ENCODE measurements at places on chromosomes 16 and 17.
A peak's percentile ranks its signal among the peaks of the same experiment; 100 is the strongest.

GRCh38 chr17:4366327-4367063, at the start of gene UBE2G1:
Gene UBE2G1, minus strand, starts transcription at chr17:4366675. Its CDS starts 359 bp downstream, at chr17:4366316.
- peak; percentile 97 for DNase-seq

DNA sequence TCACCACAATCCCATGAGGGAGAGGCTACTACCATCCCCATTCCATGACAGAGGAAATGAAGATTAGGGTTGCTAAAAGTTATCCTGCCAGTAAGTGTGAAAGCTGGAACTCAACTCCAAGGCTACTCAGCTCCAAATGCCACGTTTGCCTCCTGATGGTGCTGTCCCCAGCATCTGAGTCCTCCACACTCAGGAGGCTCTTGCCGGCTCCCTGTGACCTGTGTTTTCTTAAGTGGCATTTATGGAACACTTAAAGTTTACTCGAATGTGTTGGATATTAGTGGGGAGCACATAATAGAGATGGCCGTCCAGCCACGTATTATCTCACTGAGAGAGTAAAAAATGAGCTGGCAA, 267.9 kb downstream of the CBLN1 start:
- DNase-seq = no peak

GRCh38 chr17:19372011-19372370, 6.3 kb upstream of the MAPK7 start:
- DNase-seq = no peak

GRCh38 chr16:90022209-90023077, 3.2 kb upstream of the DBNDD1 start:
- peak; percentile 67 for DNase-seq

Data from bone marrow (tissue), 2 donors.